ENCODE measurements at places on chromosomes 1 and 21.

DNA sequence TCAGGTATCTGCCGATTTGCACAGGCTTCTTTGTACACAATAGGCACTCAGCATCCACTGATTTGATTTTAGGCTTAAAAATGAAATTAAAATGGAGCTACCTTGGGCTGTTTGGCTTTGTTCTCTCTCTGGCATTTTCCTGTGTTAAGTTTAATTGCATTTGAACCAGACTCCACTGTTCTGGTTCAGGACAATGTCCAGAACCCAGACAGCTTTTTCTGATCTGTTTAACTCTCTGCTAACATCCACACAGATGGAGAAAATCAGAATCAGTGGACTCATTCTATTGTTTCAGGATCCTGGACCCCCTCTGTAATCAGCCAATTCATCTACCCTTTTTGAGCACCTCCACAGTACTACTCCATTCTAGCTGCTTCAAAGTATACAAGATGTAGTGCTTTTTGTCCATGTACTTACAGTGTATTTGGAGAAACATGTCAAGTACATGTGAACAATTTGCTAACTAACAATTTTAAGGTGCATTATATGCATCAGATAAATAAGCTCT lies 248.1 kb downstream of the PTBP2 start:
- no peak for DNase-seq

- DNase-seq: no peak
Observed at GRCh38 chr1:86960548-86960947, 46.1 kb downstream of the HS2ST1 start.

- DNase-seq: no peak
Observed at GRCh38 chr1:59298026-59298583, 1.2 kb downstream of the FGGY start.

- no peak for DNase-seq
Observed at GRCh38 chr1:214404571-214405213, 123.7 kb downstream of the SMYD2 start.

DNA sequence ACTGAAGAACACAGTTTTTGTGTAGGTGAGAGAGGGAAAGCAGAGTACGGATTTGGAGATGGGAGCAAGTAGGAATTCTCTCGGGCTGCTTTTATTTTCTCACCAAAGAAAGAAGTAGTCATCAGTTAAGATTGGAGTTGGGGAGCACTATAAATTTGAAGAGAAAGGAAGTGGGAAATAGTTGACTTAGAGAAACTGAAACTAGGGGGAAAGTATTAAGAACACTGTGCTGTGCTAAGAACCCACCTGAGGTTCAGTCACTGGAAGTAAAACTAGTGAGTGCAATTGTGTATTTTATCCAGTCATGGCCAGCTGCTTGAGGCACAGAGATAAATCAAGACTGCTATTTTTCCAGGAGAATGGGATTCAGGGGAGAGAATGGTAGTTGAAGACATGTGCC lies 37.4 kb downstream of the CLCC1 start:
- no peak for DNase-seq

DNA sequence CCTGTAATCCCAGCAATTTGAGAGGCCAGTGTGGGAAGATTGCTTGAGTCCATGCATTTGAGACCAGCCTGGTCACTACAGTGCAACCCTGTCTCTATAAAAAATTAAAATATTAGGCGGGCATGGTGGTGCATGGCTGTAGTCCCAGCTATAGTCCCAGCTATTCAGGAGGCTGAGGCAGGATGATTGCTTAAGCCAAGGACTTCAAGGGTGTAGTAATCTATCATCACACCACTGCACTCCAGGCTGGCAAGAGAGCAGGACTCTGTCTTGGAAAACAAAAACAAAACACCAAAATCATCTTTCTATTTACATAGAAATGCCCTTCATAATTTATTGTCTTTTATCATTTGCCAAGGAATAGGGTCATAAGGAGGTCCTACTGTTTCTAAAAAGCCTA lies 1274.1 kb upstream of the NCAM2 start:
- DNase-seq: no peak

DNA sequence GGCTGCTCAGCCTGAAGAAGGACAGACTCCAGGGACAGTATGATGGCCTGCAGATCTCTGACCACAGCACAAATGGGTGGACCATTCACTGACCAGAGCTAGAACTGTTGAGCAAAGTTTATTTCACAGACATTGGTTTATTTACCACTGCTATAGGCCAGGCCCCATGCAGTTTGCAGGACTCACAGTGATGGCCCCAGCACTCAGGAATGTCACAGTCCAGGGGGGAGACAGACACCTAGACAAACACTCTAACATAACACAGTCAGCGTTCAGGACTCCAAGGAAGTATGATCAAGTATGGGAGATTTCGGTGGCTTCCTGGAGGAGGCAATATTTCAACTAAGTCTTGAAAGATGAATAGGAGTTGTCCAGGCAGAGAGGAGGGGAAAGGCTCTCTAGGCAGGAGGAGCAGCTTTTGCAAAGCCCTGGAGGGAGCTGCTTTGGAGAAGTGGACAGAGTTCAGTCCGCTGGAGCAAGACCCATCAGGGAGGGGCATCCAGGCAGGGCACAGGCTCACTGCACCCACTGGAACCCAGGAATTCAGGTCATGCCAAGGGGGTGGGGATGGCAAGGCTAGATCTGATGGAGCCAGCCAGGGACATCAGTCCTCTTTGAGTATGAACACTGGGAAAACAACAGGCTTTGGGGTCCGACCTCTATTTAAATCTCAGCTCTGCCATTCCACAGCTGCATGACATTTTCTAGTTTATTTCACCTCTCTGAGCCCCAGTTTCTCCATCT lies 454.3 kb downstream of the MATN1 start:
- no peak for DNase-seq

GRCh38 chr1:89261926-89262515 lies 10.6 kb downstream of the GBP5 start:
- no peak for DNase-seq

DNA sequence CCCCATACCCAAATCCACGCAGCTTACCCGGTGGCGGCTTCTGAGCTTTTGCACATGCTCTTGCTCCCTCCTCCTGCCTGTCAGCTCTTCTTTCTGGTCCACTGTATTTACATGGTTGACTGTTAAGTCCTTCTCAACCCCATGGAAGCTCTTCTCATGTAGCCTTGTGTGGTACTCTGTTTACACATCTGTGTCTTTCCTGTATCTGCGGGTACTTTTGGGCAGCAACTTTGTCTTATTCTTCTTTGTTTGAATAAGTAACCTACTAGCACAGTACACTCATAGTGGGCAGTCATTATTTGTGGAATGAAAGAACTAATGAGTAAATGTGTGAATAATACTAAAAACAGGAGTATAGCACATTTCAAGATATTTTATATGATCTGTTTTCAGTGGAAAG lies 88.5 kb upstream of the GPR88 start:
- no peak for DNase-seq

DNA sequence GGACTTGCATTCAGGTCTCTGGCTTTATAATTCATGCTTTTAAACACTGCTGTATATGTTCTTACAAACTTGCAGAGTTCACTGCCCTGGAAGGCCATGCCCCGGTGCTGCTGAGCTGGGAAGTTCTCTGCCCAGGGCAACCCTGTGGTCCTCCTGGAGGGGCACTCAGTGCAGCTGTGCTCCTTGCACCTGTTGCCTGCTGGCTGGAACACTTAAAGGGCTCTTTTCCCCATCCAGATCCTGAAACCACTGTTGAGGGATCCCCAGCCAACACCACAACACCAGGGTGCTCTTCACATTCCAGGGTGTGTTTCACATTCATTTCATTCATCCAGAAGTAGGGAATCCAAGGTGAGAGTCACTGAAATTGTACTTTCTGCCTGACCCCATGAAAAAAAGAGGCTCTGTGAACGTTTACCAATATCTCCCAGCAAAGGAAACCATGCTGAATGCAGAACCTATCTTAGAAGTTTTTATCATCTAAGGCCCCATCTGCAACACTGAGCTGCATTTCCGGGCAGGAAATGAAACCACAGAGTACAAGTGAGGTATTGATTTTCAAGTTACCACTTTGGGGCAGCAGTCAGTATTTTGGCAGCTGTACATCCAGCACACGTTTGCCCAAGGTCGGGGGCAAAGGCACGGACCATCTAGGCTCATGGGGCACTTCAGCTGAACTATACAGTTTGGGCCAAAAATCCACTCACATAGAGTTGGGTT lies 16.4 kb upstream of the KIAA0040 start:
- DNase-seq: no peak

GRCh38 chr1:41955461-41956159 lies 36.9 kb upstream of the HIVEP3 start:
- no peak for DNase-seq

DNA sequence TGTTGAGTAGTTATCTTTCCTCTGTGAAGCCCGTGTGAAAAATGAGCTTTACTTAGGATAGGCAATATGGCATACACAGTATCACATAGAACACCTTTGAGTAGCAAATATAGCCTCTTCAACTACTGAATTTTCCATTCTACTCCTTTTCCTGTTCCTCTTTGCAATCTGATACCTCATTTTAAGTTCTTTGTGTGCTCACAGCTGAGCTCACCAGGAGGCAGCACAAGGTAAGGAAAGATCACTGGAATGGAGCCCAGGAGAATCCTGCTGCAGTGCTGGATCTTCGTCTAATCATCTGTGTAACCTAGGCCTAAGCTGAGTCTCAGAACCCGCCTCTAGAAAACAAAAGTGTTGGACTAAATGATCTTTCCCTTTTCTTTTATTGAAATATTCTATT lies 171.0 kb downstream of the LRRC40 start:
- DNase-seq: peak; percentile 9

GRCh38 chr1:53549287-53549686 lies 90.1 kb downstream of the DMRTB1 start:
- no peak for DNase-seq

DNA sequence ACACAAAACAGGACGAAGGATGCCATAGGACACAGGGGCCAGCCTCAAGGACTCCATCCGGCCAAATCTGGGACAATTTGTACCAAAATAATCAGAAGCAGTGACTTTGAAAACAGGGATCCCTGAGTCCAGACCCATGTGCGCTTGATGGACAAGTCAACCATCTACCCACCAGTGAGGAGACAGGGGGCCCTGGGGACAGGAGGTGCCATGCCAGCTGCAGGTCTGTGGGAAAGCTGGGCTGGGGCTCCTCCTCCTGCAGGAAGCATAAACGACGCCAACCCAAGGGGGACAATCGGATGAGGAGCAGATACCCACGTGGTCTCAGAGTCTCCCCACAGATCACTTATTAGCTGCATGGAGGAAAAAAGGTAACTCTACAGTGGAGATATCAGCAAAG lies 50.6 kb downstream of the NPHP4 start:
- DNase-seq: no peak

DNA sequence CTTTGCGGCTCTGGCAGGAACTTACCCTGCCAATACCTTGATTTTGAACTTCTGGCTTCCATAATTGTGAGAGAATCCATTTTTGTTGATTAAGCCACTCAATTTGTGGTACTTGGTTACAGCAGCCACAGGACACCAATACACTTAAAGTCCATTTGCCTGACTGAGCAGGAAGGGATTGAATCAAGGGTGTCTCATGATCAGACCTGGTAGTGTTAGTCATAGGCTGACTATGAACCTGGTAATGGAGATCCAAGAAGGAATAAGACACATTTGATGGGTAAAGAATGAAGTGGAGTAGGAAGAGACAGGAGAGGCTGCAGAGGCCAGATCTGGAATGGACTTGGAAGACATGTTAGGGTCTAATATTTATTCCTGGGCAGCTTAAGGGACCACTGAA lies 31.2 kb upstream of the MAP1LC3C start:
- no peak for DNase-seq

DNA sequence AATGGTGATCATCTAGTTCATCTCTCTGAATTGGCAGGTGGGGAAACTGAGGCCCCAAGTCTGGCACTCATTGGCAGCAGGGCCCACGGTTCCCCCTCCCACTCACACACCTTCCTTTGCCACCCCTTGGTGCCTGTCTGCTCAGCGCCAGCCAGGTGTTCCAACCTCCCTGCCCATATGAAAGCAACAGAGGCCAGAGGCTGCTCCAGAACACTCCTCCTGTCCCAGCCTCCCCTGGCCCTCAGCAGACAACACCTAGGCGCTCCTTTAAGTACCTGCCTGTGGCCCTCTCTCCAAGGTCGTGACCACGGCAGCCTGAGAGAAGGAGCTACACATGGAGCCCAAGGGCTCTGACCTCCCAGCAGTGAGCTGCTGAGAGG lies 362.3 kb upstream of the VAMP3 start:
- no peak for DNase-seq

- no peak for DNase-seq
Observed at GRCh38 chr1:12450090-12450755, 167.8 kb downstream of the DHRS3 start.

- peak; percentile 73 for DNase-seq
Observed at GRCh38 chr1:205061665-205062069, 18.7 kb downstream of the CNTN2 start.

- DNase-seq: no peak
Observed at GRCh38 chr1:26181586-26182382, 4.5 kb downstream of the CNKSR1 start.

DNA sequence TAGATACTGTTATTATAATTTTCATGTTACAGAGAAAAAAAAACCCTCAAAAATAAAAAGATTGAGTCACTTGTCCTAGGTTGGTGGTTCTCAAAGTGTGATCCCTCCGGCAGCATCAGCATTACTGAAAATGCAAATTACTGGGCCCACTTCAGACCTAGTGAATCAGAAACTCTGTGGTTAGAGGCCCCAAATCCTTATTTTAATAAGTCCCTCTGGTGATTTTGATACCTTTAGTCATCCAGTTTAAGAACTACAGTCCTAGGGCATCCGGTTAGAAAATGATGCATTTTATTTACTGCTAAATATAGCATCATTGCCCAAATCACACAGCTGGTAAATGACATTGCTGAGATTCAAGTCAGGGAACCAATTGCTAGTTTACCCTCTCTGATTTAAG lies 203.7 kb upstream of the RUNX1 start:
- DNase-seq: no peak

DNA sequence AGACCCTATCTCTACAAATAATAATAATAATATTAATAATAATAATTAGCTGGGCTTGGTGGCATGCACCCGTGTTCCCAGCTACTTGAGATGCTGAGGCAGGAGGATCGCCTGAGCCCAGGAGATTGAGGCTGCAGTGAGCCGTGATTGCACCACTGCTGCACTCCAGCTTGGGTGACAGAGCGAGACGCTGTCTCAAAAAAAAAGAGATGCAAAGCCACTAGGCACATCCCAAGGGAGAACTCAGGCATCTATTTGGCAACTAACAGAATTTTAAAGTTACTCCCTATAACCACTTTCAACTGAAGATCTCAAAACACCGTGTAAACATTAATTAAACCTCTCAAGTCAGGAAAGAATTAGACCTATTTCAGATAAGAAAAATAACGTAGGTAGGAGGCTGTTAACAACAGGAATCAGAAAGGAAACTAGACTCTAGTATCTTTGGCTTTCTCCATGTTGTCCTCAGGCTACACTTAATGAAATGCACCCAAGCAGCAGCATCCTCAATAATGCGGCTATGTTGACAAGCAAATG lies 3.7 kb downstream of the RNF19B start:
- DNase-seq: no peak
